ENCODE measurements at places on chromosomes 2 and 18.

DNA sequence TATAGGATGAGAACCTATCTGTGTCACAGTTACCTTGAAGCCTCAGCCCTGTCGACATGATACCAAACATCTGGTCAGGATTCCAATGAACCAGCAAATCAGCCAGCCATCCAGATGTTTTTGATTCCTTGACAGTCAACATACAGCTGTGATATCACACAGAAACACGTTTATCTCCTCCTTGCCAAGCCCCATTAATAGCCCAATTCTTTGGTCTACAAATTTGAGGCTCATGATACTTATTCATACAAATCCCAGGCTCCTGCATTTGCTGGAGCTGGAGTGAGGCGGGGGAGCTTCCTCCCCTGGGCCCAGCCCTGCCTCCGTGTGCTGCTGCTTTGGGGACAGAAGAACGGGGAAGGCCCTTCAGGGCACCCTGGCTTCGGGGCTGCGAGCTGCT, 611.6 kb upstream of the SALL3 start:
- no peak for DNase-seq

GRCh38 chr2:224927011-224927410, 115.3 kb downstream of the DOCK10 start:
- DNase-seq = no peak

GRCh38 chr2:108449410-108450130, 564 bp downstream of the GCC2 start:
- DNase-seq = peak; percentile 19

GRCh38 chr18:1037776-1038175, 133.1 kb downstream of the ADCYAP1 start:
- no peak for DNase-seq

GRCh38 chr2:86337244-86337835, at the start of gene REEP1:
Gene REEP1 (minus strand): TSS chr2:86337626. CDS start chr2:86337510, 116 bp downstream.
- DNase-seq = no peak

DNA sequence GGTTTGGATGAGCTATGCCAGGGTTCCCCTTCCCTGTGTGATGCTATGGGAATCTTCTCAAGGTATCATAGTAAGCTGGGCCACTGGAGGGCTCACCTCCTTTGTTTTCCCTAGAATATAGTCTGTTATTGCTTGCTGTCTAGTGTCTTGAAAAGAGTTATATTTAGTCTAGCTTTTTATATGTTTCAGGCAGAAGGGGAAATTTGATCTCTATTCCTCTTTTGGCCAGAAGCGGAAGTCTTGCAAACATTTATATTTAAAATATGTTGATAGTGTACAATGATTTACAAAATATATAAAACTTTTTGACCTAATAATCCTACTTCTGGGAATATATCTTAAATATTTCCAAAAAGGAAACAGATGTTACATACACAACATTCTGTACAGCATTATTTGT, 260.7 kb downstream of the FHOD3 start:
- no peak for DNase-seq

- DNase-seq = no peak
These were observed 143.7 kb upstream of the ZFP36L2 start for GRCh38 chr2:43370146-43370545.
